Lower lobe of right lung (tissue), 2 donors: ENCODE measurements at places on chromosomes 5 and 9. TPM values are rescaled to one million over a fixed set of nuclear protein-coding genes. Genes with fewer than 3 reads are reported as not detected.

The IFT74 gene
- total RNA-seq, result 15.6 TPM

The COL23A1 gene
- total RNA-seq, result 1.2 TPM

The PCDHGA7 gene
- total RNA-seq, result 1.9 TPM

The DDX4 gene
- not detected for total RNA-seq

The TLX3 gene
- total RNA-seq, result not detected

The SMIM33 gene
- not detected for total RNA-seq

The PTPDC1 gene
- 11.0 TPM for total RNA-seq

The ANKRD34B gene
- total RNA-seq, result 0.30 TPM

The C9orf50 gene
- not detected for total RNA-seq

The SPINK6 gene
- not detected for total RNA-seq

The FOXD4L5 gene
- 0.38 TPM for total RNA-seq

The AK8 gene
- 6.1 TPM for total RNA-seq

The HSD17B3 gene
- 1.1 TPM for total RNA-seq

The ARHGEF28 gene
- total RNA-seq, result 30.4 TPM

The LHX2 gene
- total RNA-seq, result not detected

The ECM2 gene
- total RNA-seq, result 9.4 TPM

The RFESD gene
- total RNA-seq, result 1.7 TPM
